ENCODE measurements at places on chromosomes 11 and 22.

DNA sequence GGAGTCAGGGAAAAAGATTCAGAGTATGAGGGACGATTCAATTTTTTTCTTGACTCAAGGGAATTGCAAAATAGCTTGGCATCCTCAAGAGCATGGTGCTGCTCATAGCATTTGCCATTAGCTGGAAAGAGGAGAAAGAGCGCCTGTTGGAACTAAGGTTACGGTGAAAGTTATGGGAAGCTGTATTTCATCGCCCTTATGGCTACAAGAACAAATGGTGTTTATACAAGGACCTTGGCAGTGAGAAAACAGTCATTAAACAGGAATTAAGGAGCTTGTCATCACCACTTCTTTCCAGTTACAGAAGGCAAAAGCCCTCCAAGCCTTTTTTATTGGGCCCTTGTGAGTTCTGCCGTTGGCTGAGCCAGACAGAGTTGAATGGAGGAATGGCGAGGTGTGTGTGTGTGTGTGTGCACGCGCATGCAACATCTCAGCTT is 74.2 kb downstream of the ALX4 start:
- no peak for DNase-seq

GRCh38 chr22:37328017-37328416 is 45.7 kb downstream of the CYTH4 start:
- DNase-seq = no peak

DNA sequence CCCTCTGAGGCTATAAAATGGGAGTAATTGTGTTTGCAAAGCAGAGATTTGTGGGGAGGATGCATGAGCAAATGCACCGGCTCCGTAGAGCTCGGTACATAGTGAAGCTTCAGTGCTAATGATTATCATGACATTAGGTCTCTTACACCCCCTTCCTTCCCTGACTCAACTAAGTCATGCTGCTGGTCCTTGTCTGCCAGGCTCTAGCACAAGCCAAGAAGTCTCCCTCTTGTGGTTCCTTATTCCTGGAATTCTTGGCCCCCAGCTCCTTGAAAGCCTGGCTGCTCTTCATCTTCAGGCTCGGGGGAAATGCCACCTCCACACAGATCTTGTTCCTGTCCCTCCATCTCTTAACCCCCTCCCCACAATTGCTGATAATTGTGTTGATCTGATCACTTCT is 45.7 kb upstream of the SYT13 start:
- DNase-seq = no peak

DNA sequence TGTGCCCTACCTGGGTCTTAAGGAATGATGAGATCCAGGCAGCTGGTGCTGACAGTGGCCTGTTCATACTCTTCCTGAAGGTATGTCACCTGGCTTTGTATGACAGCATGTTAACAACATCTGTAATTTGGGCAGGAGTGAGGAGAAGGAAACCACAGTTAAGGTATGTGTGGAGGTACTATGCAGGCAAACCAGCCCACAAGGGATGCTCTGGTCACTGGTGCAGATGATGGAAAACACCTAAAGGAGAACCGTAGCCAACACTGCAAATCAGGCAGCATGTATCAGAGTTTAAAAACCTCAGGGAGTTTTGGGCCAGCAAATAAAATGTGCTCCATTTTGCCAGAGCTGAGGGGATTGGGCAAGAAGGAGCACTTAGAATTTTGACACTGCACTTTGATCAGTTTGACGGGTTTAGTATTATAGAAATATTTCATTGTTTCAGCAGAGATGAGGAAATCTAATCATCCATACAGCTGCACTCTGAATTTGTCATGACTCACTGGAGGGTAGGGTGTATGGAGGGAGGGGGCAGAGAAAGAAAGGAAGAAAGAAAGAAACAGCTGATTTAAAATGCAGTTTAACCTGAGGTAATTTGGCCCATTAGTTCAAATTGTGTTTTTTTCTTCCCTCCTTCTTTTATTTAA is 260.9 kb downstream of the KIRREL3 start:
- no peak for DNase-seq

DNA sequence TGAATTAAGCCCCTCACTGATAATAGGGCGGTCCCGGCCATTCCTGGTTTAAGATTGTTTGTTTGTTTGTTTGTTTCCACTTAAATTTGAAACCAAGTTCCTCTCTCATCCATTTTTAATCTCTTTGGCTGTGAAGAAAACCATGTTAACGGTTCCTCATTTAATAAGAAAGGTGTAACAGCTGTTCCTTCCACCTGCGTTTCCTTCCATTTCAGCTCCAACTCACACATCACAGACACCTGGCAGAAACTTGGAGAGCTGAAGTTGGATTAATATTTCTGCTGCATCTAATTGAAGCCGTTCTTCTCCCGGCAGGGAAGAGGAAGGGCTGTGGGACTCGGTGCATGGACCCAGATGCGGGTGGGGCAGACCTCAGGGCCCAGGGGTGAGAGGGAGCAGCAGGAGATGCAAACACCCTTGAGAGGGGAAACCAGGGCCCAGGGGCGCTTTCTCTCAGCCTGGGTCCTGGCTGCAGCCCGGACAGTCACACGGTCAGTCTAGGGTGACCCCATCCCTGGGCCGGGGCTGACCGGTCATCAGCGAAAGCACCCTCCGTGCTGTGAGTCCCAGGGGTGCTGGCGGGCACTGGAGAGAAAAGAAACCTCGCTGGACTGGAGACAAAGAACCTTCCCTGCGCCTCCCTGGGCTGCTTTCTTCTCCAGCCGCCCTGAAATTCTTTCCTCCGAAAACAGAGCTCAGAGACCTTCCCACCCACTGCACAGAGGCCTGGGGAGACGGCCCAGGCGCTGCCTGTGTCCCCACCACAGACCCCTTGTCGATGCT is 242.0 kb downstream of the BRD1 start:
- DNase-seq = no peak

DNA sequence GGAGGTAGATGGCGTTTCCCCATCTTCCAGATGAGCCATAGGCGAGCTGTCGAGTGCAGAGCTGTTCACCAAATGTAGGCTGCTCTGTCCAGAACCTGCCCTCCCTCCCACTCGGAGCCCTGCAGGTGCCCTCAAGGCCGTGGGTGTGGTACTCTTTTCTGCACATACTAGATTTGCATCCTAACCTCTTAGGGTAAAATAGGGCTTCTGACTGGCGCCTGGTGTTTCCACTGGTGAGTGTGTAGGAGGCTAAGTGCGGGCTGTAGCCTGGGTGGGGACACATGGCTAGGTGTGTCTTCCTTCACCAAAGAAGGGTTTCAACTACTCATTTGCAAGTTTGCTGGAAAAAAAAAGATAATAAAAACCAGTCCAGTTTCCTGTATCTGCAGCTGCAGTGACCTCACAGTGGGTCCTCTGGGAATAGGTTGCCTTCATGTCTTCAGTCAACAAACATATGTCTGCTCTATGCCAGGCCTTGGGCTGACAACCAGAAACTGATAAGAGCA is 8.5 kb downstream of the BIK start:
- DNase-seq = no peak

GRCh38 chr11:86625544-86625943 is 46.9 kb downstream of the ME3 start:
- DNase-seq = no peak

All from bone marrow (tissue), 2 donors.